ENCODE measurements at places on chromosomes 7 and 10.

GRCh38 chr7:30764030-30764975 is 6.9 kb upstream of the MINDY4 start:
- no peak for DNase-seq

DNA sequence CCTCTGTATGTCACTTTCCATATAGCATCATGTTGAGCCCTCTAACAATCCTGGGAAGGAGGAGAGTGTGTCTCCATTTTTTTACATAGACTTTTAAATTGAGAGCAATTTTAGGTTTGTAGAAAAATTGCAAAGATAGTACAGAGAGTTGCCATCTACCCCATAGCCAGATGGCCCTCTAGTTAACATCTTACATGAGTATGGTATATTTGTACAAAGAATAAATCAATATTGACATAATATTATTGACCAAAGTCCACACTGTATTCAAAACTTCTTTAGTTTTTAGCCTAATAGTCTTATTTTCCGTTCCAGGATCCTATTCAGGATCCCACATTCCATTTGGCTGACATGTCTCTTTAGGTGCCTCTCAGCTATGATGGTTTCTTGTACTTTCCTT is 274.6 kb upstream of the PLPP4 start:
- DNase-seq = no peak

GRCh38 chr7:92917230-92917629 is 80.9 kb upstream of the CDK6 start:
- DNase-seq = no peak

DNA sequence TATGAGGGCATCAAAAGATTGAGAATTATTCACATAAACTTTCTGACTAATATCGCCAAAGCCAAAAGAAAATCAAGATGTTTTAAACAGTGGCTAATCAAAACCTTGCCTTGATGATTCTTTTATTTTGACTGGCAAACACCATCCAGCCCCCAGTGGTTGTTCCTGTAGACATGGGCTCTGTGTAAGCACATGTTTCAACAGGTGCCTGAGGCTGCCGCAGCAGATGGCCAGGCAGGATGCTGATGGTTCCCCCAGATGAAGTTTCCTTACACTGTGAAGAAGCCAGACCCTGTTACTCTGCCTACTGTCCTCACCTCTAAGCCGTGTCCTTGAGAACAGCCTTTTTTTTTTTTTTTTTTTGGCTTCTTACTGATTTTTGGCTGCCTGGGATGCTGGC is 146.5 kb downstream of the RAB11FIP2 start:
- no peak for DNase-seq

GRCh38 chr7:151226560-151226874 is 488 bp downstream of the ABCF2 start:
- no peak for DNase-seq

- DNase-seq = no peak
These were observed 68.7 kb downstream of the AFAP1L2 start for GRCh38 chr10:114335614-114336013.

GRCh38 chr7:154956427-154956826 is 46.5 kb downstream of the PAXIP1 start:
- DNase-seq = no peak

DNA sequence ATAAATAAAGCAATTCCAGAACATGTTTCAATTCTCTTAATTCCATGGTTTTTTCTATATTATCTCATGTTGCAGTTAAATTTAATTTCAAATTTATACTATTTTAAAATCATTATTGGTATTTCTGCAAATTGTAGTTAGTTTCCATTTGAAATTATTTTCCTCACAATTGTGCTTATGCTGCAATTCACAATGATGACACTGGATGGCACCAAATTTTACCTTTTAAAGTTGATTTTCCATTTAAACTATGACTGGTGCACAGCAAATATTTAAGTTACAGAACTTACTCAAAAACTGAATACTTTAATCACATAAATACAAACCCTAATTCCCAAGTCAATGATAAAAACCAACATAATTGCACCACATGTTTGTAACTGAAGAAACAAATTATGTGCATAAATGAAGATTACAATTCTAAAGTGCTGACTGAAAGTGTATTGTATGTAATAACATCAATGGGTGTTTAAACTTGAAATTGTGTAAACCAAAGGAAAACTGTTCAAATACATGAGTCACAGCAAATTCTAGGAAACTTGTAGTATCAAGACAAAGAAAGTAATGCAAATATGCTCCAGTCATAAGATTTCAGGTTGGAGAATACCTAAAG is 75.3 kb upstream of the AASS start:
- DNase-seq = no peak

DNA sequence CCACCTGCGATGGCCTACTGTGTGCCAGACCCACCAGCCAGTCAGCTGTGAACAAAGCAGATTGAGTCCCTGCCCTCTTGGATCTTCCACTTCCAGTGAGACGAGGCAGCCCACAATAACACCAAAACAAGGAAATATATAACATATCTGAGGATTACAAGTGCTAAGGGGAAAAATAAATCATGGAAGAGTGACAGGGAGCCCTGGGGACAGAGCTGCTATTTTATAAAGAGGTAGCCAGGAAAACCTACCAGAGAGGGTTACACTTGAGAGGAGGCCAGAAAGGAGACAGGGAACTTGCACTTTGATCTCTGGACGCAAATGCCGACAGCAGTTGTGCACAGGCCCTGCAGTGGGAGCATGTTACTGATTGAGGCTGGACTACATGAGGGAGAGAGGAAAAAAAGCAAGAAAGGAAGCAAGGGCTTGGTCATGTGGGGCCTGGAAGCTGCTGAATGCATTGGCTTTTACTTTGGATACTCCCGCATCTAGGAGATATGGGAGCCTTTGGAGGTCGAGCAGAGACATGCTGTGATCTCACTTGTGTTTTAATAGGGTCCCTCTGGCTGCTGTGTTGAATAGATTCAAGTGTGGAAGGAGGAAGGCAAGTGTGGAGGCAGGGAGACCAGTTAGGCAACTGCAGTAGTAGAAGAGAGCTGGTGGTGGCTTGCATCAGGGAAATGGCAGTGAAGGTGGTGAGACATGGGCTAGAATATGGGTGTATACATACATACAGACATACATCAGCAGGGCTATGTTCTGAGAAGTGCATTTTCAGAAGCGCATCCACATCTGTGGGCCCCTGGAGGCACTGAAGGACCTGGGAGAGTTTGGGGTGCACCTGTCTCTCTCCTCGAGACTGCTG is 26.2 kb downstream of the MINDY4 start:
- no peak for DNase-seq

DNA sequence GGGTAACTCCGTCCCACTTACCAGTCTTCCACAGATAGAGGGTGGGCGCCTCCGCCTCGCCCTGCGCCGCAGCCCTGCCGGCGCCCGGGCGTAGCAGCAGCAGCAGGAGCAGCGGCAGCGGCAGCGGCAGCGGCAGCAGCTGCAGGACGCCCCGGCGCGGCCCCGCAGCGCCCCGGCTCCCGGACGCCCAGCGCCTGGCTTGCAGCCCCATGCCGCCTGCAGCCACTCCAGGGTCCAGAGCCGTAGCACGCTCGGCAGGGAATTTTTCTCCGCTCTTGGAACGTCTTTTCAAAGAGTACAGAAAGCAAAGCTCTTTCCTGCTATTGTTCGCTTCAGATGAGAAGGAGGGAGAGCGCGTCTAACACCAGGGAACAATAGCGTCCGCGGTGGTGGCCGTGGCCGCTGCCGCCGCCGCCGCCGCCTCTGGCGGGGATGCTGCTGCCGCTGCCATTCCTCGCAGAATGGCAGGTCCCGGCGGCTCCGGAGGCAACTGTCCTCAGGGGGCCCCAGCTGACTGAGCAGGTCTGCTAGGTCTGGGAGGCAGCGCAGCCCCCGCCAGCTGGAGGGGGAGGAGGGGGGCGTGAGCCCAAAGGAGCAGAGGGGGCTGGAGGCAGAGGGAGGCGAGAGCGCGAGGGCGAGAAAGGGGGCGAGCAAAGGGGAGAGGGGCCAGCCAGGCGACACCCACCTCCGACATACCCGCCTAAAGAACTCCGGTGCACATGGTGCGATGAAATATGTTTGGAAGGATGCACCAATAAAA is at the start of gene THSD7A:
THSD7A (minus strand) TSS at position 463 of the 760 bp plus-strand sequence; CDS start at position 211, 252 bp downstream.
- no peak for DNase-seq

DNA sequence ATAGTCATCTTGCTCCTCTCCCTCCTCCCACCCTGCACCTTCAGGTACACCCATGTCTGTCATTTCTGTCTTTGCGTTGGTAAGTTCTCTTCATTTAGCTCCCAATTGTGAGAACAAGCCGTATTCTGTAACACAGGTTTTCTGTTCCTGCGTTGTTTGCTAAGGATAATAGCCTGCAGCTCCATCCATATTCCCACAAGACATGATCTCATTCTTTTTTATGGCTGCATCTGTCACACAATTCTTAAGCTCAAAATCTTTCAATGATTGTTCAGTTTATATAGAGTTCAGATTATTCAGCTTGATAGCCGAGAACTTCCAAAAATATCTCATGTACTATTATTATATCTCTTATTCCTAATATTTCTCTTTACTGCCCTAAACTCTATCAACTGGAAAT is 16.0 kb upstream of the TMEM168 start:
- no peak for DNase-seq

DNA sequence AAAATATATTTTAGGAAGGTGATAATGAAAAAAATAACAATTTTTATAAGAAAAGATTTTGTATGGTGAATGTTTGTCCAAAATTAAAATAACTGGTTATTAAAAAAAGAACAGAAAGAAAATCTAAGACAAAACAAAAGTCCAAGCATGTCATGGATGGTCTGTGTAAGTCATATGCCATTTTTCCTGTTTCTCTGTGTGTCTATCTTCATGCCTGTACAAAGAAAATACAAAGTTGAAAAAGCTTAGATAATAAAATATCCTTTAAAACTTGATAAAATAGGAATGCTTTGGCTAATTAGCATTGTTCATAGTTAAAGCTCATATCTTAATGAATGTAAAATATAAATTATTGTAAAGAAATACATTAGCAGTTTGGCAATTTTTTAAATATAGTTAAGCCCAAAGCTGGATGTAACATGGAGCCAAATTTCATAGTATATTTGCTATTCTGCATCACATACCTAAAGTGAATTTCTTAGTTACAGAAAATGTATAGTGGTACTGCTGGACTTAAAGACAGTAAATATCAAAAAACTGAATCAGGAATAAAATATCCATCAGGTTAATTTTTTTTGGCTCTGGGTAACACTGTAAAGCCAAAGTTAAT is 661.1 kb downstream of the PCDH15 start:
- DNase-seq = no peak

- DNase-seq = no peak
These were observed 33.2 kb downstream of the DOCK4 start for GRCh38 chr7:112172870-112173567.

DNA sequence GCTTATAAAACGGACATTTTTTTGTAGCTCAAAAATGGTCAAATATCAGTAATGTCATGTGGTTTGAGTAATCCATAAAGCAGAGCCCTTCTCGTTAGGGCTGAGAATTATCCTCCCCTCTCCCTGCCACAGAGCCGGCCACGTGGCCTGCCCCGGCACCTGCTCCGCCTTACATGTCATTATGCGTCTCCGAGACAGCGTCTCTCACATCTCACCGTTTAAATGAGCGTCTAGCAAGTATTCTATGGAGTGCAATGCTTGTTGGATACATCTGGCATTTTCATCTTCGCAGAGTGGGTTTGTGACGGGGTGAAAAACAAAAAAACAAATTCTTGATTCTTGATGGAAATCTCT is 86.1 kb downstream of the CUX1 start:
- DNase-seq = no peak

GRCh38 chr10:48557511-48558123 is 47.3 kb downstream of the ARHGAP22 start:
- DNase-seq = no peak

- no peak for DNase-seq
These were observed 252.5 kb downstream of the PAXIP1 start for GRCh38 chr7:154750353-154750801.

- DNase-seq = no peak
These were observed 158.5 kb upstream of the YAE1 start for GRCh38 chr7:39407723-39408122.

DNA sequence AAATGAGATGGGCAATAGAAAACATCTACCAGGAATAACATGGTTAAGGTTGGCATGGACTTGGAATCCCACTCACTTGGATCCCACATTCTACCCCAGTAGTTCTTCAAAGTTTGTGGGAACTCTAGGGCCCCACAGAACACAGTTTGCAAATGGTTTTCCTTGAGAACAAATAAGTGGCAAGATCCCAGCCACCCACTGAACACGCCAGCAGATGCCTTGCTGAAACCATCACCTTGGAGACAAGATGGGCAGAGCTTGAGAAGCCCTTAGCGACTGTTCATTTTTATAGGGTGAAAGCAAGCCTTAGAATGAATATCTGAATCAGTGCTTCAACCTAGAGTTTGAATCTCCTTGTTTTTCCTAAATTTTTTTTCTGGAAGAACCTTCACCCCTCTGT is 349.1 kb downstream of the RPS24 start:
- no peak for DNase-seq

GRCh38 chr7:63789378-63790176 is 209.1 kb upstream of the ZNF722 start:
- no peak for DNase-seq

GRCh38 chr7:52423251-52423650 is 612.2 kb upstream of the POM121L12 start:
- DNase-seq = no peak

- no peak for DNase-seq
These were observed 253.4 kb downstream of the ZMYND11 start for GRCh38 chr10:388661-389045.

- no peak for DNase-seq
These were observed 102.7 kb downstream of the ANKRD7 start for GRCh38 chr7:118327174-118327573.

- DNase-seq = no peak
These were observed 516.8 kb downstream of the KCNMA1 start for GRCh38 chr10:77120666-77121376.

- DNase-seq = no peak
These were observed 61.7 kb downstream of the DAGLB start for GRCh38 chr7:6385909-6386560.

GRCh38 chr7:158650821-158651225 is 53.8 kb downstream of the NCAPG2 start:
- DNase-seq = no peak

- no peak for DNase-seq
These were observed 32.5 kb downstream of the ARID5B start for GRCh38 chr10:61933859-61934555.

- DNase-seq = no peak
These were observed 106.1 kb downstream of the CLEC2L start for GRCh38 chr7:139629392-139630082.

- DNase-seq = no peak
These were observed 31.8 kb downstream of the ZNF467 start for GRCh38 chr7:149741629-149742028.

- no peak for DNase-seq
These were observed 17.2 kb downstream of the MNX1 start for GRCh38 chr7:156993021-156993924.

DNA sequence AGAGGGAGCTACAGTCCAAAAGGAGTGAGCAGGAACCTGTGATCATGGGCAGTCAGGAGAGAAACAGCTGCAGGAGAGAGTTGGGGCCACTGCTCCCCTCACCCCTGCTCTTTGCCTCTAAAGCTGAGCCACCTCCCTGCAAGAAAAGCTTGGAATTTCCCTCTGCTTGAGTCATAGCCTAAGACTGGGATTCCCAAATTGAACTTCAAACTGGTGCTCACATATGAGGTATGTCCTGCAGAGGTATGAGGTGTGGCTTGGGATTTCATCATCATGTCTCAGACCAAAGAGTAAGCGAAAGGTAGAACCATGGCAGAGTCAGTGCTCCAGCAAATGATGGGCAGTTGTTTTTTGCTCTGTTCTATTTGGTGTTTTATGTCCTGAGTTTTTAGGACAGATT is 237.1 kb upstream of the NRP1 start:
- no peak for DNase-seq

- no peak for DNase-seq
These were observed 120.8 kb downstream of the PTPN20 start for GRCh38 chr10:47031901-47032465.

GRCh38 chr7:88254721-88255424 is 35.0 kb upstream of the SRI start:
- DNase-seq = no peak
